ENCODE measurements at places on chromosomes 1 and 21.

GRCh38 chr1:26357121-26357602 is 3.2 kb upstream of the CRYBG2 start:
- peak; percentile 73 for DNase-seq

DNA sequence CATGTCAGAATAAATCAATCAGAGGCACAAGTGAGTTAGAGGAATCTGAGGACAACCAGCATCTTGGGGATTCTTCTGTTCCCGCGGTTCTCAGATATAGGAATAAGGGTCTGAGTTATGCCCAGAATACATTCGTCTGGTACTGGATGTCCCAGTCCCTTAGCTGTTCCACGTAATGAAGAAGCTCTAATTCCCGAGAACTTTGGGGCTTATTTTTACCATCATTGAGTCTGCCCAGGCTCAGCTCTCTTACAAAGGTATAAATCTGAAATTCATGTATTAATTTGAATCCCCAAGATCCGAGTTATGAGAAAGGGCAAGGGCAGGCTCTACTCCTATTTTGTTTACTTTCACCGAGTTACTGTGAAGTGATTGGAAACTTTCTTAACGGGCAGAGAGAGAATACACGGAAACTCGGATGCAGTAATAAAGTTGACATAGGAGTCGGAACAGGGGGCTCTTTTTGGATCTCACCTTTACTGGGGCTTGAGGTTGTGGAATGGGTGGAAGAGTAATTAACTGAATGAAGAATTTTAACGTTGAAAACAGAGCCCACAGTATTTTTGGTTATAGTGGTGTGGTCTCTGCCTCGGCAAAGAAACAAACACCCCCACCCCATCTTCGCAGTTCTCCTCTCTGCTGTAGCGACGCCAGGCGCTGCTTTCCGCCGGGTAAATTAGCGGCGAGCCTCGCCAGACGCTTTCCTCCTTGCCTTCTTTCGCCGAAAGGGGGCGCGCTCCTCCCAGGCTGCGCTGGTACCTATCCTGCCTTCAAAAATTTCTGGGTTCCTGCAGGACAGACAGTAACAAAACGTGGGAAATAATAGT is 7.1 kb downstream of the PRRX1 start:
- no peak for DNase-seq

DNA sequence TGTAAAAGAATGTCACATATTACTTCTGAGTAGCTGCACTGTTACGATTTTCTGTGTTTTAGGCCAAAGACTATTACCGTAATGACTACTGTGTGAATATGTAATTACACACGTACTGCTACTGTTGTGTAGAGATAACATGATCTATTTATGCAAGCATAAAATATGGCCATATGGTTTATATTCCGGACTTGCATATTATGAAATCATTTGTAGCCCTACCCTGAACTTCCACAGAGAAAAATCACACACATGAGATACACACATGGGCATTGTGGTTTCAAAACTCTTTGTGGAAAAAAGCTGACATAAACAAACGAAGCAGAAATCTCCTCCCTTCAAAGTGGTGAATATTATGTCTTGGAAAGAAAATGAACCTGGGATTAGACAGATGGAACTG is 373.0 kb upstream of the ADAMTS5 start:
- no peak for DNase-seq

- DNase-seq = no peak
Measured at GRCh38 chr1:183048087-183049085, 25.2 kb downstream of the LAMC1 start.

DNA sequence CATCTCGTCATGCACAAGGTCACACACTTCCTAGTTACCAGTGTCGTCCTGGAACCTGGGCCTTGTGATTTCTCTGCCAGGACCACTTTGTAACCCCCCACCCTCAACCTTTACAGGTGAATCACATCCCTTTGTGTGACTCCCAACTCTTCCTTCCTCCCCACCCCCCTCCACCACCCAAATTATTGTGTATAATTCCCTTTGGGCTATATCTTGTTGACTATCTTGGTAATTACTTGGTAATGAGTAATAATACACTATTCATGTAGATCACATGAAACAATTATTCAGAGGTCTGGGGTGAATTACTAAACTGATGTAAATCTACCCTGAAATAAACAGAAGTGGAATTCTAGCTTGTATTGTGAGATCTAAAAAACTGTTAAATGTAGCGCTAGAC is 1.7 kb downstream of the KCNK1 start:
- DNase-seq = no peak

DNA sequence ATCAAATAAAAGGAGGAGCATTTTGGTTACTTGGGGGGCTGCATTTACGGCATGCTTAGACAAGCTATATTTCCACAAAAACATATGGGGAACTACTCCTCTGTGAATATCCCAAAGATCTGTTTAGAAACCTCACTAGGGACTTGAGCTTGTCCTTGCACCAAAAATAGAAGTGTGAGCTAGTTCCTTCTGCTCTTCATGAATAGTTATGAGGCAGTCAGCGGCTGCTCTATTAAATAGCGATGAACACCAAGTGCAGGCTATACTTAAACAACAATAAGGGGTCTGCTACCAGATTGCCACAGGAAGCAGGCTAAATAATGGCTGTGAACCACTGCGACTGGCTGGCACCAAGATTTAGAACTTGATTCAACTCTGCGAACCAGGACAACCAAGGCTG is 190.1 kb downstream of the PCP4 start:
- DNase-seq = no peak

DNA sequence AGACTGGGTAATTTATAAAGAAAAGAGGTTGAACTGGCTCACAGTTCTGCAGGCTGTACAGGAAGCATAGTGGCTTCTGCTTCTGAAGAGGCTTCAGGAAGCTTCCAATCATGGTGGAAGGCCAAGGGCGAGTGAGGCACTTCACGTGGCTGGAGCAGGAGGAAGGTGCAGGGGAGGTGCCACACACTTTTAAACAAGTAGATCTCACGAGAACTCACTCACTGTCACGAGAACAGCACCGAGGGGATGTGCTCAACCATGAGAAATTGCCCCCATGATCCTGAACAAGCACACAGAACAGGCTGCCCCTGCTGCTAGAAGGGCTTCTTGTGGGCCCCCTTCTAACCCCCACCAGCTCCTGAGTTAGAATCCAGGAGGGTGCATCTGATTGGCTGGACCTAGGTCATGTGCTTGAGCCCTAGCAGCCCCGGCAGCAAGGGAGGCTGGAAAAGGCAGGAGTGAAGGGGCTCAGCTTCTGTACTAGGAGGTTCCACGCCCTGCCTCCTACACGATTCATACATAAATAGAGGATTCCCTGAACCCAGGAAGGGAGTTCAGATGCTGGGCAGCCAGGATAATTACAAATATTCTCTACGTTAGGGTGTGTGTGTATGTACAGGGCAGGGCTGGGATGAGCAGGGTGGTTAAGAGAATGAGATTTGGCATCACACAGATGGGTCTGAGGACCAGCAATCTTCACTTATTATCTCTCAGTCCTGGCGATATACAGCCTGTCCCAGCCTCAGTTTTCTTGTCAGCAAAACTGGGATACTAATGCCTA is 72.8 kb upstream of the ATP5PO start:
- DNase-seq = no peak

DNA sequence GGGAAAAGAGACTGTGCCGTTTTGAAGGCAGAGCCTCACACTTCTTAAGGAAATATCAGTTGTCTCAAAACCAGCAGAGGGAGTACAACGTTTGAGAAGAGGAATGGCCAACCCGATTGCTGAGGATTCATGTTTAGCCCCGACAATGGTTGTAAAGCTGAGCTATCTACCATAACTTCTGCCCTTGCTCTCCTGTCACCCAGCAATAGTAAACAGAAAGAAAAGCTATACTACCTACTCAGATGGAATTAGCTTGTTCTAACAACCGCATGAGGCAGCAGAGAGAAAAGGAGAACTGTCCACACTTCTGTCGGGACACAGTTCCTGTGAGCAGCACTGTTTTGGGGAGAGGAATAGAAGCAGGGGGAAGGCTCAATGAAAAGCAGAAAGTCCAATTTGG is 91.2 kb downstream of the SLC45A1 start:
- no peak for DNase-seq

GRCh38 chr1:159091607-159092031 is 15.1 kb upstream of the AIM2 start:
- DNase-seq = no peak

- peak; percentile 45 for DNase-seq
Measured at GRCh38 chr1:218459878-218460711, 115.0 kb downstream of the TGFB2 start.

All from Calu3 (cell line).